ENCODE measurements at places on chromosomes 3 and 15.

- no peak for DNase-seq
Observed at GRCh38 chr3:157065201-157065600, 94.7 kb downstream of the CCNL1 start.

DNA sequence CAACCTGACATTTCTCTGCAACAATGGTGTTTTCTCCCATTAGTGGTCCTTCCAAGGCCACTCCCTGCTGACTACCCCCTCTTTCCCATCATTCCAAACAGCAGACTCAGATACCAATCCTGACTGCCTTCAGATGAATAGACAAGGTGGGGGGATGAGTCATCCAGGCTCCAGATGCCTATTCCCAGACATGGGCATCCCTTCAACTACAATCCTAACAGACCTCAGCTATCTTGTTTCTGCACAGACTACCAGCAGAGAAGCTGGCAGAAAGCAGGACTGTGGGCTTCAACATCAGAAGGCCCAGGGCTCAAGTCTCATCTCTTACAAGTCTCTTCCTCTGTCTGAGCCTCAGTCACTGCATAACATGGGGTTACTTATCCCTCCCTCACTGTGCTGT, 2.2 kb downstream of the RBP1 start:
- DNase-seq: no peak

DNA sequence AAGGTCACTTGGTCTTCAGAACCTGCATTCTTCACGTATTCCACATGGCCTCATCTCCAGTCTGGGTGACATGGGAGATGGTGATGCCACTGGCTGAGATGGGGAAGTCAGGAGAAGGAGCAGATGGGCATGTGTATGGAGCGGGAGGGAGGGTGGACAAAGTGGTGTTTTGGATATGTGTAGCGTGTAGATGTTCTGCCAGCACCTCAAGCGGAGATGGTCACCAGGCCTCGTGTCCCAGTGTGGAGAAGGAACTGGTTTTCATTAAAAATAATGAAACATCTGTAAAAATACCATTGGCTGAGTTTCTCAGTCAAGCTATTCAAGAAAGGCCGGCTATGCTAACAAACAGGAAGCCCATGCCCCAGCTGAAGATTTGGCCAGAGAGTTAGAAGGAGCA, 26.2 kb downstream of the LARP6 start:
- no peak for DNase-seq

DNA sequence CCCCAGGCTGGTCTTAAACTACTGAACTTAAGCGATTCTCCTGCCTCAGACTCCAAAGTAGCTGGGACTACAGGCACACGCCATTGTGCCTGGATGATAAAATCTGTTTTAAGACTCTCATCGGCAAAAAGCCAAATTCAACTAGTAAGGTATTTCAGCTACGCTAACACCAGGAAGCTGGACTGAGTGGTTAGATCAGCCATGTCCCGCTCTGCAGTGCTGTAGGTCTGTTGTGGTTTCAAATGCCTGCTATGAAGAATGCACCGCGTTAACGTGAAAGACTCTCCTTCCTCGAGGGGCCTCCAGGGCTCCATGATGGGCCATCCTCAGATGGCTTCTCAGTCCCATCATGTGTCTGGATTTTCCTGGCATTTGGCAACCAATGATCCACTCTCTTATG, 70.2 kb downstream of the PCOLCE2 start:
- no peak for DNase-seq

DNA sequence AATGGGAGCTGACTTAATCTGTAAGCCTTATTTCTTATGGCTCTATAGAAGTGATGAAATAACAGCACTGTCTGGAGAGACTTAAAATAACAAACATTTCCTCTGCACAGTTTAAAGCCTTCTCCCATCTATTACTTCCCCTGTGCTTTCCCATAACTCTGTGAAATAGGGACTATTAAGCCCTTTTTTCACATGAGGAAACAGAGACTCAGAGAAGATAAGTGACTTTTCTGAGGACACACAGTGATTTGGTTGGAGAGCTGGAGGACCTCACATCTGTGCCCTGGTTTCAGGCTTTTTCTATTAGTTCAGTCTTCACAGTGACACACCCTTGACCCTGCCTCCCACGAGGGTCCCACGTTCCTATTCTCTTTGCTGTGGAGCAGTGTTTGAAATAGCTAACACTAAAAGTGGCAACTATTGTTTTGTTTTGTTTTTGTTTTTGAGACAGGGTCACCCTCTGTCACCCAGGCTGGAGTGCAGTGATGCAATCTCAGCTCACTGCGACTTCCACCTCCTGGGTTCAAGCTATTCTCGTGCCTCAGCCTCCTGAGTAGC, 82.9 kb downstream of the ST6GAL1 start:
- DNase-seq: no peak

- DNase-seq: no peak
Observed at GRCh38 chr3:192621909-192622308, 105.4 kb downstream of the FGF12 start.

DNA sequence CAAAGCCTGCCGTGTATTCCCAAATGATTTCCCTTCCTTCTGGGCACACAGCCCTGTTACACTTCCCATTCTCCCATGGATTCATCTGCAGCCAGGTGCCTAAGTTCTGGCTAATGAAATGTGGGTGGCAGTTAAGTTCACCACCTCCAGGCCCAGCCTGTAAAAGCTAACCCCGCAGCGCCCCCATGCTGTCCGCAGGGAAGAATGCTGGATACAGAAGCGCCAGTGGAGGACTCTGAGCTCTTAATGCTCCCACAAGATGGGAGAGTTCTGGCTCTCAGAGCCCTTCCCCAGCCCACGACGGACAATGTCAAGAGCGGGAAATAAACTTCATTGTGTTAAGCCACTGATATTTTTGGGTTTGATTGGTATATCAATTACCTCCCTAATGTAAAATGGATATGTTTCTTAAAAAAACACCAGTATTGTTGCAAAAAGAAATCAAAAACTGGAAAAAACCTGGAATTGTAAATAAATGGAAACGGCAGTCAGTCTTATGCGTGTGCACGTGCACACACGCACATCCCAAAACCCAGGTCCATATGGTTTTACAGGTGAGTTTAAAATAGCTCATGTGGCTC, 37.7 kb upstream of the FGD5 start:
- DNase-seq: no peak

- DNase-seq: no peak
Observed at GRCh38 chr3:107387555-107387954, 10.3 kb downstream of the CCDC54 start.

DNA sequence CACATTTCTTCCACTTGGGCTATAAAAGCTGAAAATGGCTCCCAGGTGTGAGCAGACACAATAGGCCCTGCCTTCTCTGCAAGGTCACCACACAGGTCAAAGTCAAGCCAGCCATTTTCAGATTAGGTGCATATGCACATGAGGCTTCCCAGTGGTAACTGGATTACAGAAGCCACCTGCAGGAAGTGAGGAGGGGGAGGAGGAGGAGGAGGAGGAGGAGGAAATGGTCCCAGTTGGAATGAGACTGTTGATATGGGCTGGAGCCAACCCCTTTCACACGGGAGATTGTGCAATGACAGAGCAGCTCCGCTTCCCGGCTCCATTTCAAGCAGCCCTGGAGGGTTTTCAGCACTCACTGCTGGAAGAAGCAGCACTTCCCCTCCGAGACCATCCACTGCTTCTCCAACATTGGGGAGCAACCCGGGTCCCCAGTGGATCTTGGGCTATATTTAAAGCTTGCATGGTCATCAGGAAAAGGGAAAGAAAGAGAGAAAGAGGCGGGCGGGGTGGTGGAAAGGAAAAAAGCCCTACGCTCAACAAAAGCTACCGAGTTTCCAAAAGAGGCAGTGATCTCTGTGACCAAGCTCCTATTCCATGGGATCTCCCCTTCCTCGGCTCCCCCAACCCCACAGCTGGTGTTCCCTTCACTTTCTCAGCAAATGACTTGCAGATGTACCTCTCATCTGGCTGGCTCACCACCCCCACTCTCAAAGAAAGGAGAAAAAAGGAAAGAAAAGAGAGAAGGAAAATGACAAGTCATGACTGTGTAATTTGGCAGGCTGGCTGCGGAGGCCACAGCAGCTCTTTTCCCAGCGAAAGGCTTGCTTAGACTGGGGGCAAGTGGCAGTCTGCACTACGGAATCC, 58.3 kb downstream of the LRIG1 start:
- no peak for DNase-seq

- DNase-seq: no peak
Observed at GRCh38 chr15:39399600-39399999, 181.3 kb upstream of the THBS1 start.

GRCh38 chr3:52181543-52181942, 16.4 kb upstream of the ALAS1 start:
- DNase-seq: no peak

DNA sequence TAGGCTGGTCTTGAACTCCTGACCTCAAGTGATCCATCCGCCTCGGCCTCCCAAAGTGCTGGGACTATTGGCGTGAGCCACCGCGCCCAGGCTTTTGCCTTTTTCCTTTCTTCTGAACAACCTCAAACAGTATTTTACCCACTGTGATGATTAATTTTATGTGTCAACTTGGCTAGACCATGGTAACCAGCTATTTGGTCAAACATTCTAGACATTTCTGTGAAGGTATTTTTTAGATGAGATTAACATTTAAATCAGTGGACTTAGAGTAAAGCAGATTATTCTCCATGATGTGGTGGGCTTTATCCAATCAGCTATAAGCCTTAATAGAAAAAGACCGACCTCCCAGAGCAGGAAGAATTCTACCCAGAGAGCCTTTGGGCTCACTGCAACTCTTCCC, 6.0 kb downstream of the SPATA12 start:
- no peak for DNase-seq

DNA sequence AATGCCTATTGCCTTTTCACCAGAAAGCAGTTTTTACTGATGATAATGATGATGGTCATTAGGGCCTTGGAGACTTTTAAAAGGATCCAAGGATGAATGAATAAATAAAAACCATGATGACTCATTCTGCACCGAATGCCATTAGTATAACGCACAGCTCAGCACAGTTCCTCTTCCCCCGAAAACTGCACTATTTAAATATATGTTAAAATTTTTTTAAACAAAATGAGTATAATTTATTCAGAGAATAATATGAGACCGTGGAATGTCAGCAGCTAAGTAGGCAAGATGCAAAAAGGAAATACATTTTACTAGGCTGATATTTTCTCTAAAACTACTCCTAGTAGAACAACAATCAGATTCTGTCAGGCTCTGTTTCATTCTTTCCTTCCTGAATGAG, 83.4 kb upstream of the NANOGP8 start:
- DNase-seq: no peak

GRCh38 chr3:106619-107018, 89.9 kb upstream of the CHL1 start:
- DNase-seq: no peak

- DNase-seq: peak; percentile 7
Observed at GRCh38 chr3:141845407-141846049, 30.9 kb upstream of the ATP1B3 start.

DNA sequence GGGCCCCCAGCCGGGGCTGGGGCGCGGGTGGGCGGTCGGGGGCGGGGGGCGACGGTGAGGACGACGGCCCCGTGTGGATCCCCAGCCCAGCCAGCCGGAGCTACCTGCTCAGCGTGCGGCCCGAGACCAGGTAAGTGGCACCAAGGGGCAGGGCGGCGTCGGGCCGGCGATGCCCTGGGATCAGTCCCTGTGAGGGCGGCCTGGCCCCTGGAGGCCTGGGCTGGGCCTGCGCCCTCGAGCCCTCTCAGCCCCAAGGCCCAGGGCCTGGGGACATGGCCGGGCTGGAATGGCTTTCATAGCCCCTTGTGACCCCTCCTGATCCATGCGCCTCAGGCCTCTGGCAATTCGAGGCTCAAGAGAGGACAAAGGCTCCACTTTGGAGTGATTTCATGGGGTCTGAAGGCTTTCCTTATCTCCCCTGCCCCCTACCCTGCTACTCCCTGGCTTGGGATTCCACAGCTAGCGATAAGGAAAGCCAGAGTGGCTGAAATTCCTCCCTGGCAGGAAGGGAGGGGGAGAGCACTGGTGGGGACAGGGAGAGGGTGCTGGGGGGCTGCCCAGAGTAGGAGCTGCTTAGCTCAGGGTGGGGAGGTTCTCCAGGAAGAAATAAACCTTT, 418 bp downstream of the ALPK3 start:
- DNase-seq: no peak

DNA sequence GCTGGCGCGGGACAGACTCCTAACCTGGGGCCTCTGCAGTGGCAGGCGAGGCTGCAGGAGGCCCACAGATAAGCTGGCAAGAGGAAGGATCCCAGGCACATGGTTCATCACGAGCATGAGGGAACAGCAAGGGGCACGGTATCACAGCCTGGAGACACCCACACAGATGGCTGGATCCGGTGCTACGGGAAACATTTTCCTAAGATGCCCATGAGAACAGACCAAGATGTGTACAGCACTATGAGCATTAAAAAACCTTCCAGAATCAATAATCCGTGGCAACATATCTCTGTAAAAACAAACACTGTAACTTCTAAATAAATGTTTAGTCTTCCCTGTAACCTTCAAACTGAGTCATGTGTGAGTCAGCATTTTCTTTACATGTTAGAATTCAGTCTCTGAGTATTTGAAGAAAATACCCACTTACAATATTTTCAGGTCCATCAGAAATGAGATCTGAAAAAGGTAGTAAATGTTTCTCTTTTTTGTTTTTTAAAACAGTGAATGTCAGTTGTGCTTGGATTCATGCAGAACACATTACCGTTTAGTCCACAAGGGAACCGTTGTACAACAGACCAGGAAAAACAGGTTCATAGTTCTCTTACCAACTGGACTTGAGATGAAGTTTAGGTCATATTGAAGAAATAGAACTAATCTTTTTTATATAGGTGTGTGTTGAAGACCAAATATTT, 75.9 kb downstream of the BOC start:
- DNase-seq: no peak

DNA sequence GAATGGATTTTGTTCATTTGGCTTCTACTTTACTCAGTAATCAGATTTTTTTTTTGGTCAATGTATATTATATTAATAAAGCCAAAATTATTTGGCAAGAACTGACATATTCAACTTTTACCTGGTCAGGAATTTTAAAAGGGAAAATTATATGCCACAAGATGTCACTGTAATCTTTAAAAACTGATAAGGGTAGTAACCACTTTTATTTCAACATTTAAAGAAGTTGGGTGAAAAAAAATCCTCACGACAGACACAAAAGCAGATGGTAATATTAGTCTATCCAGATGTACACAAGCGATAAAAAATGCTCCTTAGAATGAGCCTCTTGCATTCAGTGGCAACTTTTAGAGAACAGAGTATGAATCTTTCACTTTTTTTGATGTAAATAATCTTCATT, 101.9 kb downstream of the SERPINI1 start:
- no peak for DNase-seq
